Thoracic aorta (tissue), 2 donors: ENCODE measurements at places on chromosomes 1 and 21. TPM values are rescaled to one million over a fixed set of nuclear protein-coding genes. Genes with fewer than 3 reads are reported as not detected.

Gene CACNA1S
- not detected for total RNA-seq

Gene SYT6
- 0.85 TPM for total RNA-seq

Gene SPATA45
- total RNA-seq: not detected

Gene TRPM2
- total RNA-seq: 12.9 TPM

Gene NR1I3
- total RNA-seq: not detected

Gene CCDC17
- total RNA-seq: 2.2 TPM

Gene TMEM79
- 5.0 TPM for total RNA-seq

Gene FCGR1A
- 37.1 TPM for total RNA-seq

GRCh38 chr1:98077691-98078090, 156.9 kb upstream of the DPYD start:
- DNase-seq: no peak

GRCh38 chr1:160717306-160717705, 5.7 kb upstream of the CD48 start:
- DNase-seq: no peak

- DNase-seq: no peak
These were observed 140.4 kb upstream of the USP24 start for GRCh38 chr1:55355549-55355948.

DNA sequence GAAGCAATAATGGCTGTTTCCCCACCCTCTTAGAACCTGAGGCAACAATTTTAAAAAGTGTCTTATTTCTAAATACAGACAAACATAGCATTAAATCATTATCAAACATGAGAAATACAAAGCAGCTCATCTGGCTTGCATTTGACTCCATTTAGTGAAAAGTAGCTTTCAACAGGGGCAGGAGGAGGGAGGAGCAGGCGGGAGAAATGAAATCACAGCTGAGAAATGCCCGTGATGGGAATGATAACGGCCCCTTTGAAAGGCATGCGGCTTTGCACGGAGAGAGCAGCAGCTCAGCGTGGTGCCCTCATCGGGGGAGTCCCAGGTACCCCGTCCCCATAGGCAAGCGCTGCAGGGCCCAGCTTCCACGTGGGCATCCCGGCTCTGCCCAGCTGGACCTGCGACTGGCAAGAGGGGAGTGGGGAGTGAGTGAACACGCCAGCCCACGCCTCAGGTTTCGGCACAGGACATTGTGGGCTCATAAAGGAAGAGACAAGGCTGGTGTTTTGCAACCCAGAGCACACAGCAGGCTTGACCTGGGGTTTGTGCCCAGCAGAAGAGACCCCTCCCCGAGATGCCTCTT, 134.6 kb downstream of the NPHP4 start:
- no peak for DNase-seq

DNA sequence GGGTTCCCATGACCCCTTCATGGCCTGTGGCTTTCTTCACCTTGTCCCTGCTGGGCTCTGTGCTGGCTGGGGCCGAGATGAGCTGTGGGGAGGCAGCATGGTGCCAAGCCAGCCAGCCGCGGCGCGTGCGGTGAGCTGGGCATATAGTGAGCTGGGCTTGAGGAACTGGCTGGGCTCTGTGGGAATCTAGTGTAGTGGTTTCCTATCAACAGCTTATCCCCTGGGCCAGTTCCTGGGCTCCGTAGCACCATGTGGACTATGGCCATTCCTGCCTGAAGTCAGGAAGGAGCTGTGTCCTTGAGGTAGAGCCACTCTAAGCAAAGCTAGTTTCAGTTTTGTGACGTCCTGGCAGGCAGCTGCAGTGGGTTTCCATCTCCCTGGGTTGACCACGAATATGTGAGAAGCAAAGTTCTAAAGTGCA, 1.8 kb downstream of the NCMAP start:
- DNase-seq: no peak

DNA sequence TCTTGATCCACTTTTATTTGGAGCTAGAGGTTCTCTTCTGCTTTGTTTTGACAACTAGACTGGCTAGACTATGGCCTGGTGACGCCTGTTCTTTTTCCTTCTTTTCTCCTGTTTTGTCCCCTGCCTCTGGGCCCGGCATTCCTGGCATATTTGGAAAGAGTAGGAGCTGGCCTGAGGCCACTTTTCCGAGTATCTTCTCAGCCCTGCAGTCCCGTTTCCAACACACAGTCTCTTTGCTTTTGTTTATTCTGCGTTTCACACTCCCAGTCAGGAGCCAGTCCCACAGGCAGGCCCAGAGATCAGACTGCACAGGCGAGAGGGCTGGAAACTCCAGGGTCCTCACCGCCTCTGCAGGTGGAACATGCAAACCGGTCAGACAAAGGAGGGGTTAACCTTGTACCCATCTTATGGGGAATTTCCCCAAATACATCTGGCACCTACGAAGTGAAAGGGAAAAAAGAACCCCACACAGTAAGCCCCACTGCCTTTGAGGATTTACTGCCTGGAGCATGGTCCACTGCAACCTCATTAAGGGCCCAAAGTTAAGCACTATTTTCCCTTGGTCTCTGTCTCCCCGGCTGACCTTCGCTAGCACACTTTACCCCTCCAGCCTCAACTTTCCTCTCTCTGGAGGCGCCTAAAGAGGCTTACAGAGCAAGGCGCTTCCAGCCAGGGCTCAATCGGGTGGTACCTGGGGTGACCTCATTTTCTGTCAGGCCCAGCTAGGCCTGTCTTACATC, 141.1 kb downstream of the TOMM20 start:
- peak; percentile 73 for DNase-seq

- no peak for DNase-seq
These were observed 269.4 kb downstream of the PTPRU start for GRCh38 chr1:29505532-29506220.

DNA sequence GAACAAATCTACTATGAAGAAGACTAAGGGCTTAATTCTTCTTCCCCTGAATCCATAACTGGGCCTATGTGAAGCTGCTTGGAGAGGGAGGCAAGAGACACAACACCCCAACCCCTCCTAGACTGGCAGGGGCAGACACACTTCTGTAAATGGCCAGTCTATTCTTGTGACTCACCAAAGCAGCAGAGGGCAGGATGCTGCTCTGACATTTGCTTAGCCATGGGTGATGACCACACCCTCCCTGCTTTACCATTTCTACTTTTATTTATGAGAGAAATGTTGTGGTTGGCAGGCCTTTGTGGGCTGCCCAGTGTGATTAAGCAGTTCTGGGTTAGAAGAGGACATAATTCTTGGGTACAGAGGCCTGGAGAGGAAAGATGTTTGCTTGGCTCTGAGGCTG, 189.8 kb upstream of the DPYD start:
- no peak for DNase-seq

GRCh38 chr1:106620521-106620954, 435.9 kb upstream of the PRMT6 start:
- DNase-seq: no peak

DNA sequence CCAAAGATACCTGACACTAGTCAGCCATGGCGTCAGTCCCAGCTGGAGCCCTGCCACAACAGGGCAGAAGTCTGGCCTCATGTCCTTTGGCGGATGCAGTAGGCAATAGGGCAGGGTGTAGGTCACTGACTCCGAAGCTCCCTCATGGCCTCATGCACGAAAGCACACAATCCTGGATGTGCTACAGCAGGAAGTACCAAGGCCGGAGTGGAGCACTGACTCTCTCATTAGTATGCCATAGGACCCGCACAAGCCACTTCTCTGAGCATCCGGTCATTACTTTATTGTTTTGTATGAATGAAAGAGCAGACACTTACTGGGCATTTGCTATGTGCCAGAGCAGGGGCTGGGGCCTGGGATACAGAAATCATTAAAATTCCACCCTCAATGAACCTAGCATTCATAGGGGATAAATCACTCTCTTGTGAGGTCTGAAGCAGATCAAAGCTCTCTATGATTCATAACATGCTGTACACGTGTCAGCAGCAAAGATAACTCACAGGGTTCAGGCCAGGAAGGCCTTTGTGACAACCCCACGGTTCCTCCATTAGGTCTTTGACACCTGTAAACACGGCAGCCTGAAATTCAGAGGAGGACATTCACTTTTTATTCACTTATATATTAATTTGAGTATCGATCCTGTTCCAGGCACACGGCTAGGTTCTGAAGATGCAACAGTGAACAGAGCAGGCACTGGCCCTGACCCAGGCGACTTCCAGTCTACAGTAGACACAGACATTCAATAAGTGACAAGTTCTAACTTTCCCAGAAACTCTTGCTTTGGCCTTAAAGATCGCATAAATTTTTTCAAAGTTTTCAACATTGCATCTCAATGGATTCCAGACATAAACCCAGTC, 357.9 kb upstream of the USP24 start:
- no peak for DNase-seq

DNA sequence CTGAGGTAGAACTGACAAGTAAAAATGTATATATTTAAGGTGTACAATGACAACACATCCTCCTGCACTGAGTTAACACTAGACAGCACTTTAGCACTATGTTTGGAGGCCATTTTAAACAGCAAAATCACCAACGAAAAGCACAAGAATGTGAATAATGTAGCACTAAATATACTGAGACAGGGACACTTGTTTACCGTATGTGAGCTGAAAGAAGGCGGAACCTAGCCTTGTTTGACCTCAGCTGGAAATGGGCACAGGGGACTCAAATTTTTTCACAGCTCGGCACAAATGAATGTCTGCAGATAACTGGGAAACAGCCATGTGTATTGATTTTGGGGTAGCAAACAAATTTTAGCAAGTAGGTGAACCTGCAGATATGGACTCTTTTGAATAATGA, 18.0 kb upstream of the ATG4C start:
- DNase-seq: no peak

GRCh38 chr1:64111787-64112186, 91.6 kb upstream of the UBE2U start:
- DNase-seq: no peak

- DNase-seq: no peak
These were observed 7.1 kb downstream of the RHOU start for GRCh38 chr1:228742281-228742860.

DNA sequence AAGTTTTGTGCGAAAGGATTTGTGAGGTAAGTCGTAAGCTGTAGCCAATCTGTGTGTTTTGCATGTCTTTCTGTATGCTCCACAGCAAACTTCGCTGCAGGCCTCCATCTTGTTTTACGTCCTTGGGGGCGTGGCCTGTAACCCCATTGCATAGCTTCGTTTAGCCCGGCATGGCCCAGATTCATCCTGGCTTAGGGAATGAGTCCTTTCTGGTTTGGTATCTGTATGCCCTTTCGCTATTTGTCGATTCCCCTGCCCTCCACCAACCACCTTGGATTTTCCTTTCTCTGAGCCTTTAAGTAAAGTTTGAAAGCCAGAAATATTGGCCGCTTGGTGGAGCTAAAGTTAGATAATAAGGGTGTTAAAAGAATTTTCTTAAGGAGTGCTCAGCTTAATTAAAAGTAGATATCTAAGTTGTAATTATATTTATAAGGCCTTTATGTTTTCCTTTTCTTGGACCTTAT, 1.1 kb downstream of the THEM4 start:
- DNase-seq: no peak

GRCh38 chr1:32063261-32063681, 9.5 kb upstream of the TMEM39B start:
- DNase-seq: no peak

- DNase-seq: no peak
These were observed 29.6 kb downstream of the DUSP10 start for GRCh38 chr1:221712198-221712684.

- DNase-seq: no peak
These were observed 18.0 kb upstream of the COX20 start for GRCh38 chr1:244817415-244817894.

GRCh38 chr1:85168884-85169283, 31.9 kb downstream of the SYDE2 start:
- no peak for DNase-seq

DNA sequence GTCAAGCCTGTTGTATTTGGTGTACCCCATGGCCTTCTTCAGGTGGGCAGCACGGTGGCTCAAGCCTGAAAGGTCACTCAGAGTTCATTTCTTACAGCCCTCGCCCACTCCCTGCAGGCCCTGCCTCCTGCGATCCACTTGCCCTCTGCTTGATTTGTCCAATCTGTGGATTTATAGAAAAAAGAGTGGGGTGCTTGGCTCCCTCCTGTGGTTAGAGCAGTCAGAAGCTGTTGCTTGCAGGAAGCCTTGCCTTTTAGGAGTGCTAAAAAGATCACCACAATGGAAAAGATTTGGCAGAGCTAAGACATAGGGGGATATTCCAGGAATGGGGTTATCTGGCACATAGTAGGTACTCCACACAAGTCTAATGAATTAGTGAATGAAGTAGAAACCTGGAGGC, 108.0 kb upstream of the TRABD2B start:
- no peak for DNase-seq
